ENCODE measurements at places on chromosomes 5 and 9.

DNA sequence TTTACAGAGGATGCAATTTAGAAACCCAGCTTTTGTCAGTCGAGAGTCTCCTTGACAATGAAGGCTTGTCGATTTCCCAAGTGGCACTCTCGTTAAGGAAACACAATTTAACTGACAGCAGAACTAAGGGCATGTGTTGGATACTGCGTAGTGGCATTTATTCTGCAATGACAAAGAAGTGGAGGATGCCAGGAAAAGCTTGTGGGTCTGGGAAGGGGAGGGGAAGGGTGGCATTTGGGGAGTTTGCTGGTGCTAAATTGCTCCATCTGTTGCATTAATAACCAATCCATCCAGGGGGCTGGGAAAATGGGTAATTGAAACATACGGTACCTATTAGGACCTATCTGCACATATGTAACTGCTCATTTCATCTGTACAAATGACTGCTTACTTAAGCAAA is 190.6 kb downstream of the NSG2 start:
- no peak for DNase-seq

- DNase-seq: no peak
Measured at GRCh38 chr5:157290981-157291711, 25.2 kb downstream of the CYFIP2 start.

DNA sequence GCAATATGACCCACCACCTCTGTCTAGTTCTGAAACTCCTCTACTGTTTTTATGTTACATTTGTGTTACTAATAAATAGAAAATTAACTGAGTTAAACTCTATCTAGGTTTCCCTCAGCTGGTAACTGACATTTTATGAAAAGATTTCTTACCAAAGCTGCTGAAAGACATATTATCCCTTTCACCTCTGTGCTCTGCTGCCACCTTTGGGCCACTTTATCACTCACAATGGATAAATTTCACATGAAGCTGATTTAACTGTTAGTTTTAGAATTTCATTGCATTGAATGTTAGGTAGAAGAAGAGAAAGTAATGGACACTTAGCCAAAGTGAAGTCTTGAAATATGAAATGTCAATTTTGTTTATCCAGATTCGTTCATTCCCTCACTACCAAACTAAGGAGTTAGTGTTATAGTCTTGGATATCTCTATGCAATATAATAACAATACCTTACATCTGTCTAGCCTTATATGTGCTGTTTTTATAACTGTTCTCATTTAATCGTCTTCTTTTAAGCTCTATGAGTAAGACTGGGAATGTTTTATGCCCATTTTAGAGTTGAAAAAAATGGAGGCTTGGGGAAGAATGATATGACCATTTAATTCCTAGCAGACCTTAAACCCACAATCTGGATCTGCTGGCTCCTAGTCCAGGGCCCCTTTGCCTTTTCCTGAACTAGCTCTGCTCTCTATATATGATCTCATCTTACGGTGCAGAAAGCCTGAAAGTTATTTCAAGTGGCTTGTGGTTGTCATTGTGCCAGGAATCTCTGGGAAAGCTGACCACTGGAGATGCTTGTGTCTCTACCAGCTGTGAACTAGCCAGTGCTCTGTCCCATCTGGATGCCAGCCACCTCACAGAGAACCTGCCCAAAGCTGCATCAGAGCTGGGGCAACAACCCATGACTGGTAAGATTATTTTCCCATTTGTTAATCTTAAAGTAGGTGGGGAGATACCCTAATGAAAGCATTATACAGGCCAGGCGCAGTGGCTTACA is 97.1 kb downstream of the GOLPH3 start:
- DNase-seq: peak; percentile 57

DNA sequence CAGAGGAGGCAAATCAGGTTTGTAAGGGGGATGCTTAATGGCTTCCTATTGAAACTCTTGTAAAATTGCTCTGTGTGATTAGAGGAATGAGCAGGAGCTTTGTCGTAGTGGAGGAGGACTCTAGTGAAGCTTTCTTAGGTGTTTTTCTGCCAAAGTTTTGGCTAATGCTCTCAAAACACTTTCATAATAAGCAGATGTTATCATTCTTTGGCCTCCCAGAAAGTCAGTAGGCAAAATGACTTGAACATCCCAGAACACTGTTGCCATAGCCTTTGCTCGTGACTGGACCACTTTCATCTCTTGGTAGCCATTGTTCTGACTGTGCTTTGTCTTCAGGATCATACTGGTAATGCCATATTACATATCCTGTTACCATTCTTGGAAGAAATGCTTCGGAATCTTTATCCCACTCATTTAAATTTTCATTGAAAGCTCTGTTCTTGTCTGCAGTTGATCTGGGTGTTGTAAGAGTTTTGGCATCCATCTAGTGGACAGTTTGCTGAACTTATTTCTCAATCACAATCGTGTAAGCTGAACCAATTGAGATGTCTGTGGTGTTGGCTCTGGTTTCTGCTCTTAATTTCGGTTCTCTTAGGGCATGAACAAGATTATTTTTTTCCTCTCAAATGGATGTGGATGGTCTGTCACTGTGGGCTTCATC is 187.6 kb downstream of the COMMD10 start:
- no peak for DNase-seq

DNA sequence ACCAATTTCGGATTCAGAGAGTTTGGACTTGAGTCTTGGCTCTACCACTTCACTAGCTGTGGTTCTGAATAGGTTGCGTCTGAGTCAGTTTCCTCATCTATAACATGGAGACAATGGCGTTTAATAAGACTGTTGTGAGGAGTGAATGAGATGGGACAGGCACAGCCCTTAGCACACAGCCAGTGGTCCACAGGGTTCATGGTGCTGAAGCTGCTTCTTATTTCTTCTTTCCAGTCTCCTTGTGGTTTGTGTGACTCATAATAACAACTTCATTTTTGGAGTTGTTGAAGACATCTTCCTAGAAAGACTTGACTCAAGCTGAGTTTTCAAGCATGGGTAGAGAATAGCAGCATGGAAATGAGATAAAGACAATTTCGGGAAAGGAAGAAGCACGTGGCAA is 172.6 kb upstream of the PPP2R2B start:
- DNase-seq: no peak

DNA sequence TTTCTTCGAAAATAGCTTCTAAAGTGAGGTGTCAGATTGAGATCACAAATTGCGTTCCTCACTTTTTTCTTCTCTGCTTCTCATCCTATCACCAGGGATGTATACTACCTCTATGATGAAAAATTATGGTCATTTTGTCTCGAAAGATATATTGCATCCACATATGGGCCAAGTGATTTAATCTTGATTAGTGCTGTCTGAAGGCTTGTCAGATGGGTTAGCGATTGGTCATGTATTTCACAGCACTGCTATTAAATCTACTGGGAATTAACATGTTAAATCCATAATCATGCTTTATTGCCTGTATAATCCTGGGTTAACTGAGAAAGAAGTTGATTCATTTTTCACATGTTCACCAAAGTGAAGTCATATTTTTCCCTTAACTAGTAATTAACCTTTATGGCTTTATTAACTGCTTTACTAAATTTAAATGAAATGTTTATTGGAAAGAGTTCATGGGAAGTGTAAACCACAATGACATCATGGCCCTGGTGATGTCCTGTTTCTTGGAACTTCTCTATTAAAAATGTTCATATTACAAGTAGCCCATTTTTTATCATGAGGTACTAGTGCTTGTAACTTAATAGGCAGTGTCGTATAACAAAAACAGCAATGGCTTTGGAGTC is 193.3 kb downstream of the SMC2 start:
- no peak for DNase-seq

GRCh38 chr5:149724130-149724840 is 5.8 kb upstream of the PPARGC1B start:
- DNase-seq: no peak

DNA sequence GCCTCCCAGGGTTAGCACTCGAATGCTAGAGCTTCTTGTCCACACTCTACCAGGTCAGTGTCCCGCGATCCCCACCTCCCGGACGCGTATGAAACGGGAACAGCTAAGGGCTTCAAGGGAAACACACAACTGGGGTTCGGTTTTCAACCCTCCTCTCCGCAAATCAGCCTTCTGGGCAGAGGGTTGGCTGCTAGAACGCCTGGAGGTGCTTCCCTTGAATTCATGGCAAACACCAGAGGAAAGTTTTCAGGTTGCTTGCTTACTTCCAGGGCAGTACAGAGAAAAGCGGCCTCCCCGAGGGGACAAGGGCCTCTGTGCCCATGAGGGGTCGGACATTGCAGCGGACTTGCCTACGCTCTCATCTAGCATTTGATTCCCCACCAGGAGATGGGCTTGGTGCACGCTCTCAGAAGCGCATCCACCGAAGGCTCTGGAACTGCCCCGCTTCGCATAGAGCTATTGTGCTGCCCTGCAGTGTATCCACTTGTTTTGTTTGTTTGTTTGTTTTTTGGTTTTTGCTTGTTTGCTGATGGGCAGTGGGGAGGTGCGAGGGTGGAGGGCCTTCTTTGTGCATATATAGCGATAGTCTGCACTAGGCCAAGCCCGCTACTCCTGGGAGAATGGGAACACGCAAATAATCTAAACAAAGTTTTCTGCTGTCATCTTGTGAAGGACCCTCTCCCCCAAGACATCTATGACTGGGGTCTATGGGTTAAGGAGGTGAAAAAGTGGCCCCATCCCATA is 1.3 kb upstream of the DMRT3 start:
- no peak for DNase-seq

- no peak for DNase-seq
Measured at GRCh38 chr9:100674419-100675122, 96.7 kb downstream of the CAVIN4 start.

DNA sequence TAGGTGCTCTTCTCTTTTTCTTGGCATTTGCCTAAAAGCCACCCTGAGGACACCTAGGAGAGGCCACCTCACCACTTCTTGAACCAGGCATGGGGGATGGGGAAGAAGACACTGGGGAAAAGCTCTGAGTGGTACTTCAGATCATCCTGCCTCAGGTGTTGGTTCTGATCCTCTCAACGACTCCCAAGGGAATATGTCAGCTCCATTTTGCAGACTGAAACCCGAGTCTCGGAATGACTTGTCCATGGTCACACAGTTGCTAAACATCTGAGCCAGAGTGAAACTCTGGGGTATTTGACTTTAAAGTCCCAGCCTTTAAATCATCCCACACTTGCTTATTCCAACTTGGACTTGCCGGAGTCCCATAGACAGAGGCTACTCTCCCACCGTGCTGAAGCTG is 120.6 kb upstream of the GABRP start:
- DNase-seq: no peak

- no peak for DNase-seq
Measured at GRCh38 chr9:84846906-84847305, 177.4 kb downstream of the NTRK2 start.

- no peak for DNase-seq
Measured at GRCh38 chr9:121827251-121827967, 176.0 kb downstream of the DAB2IP start.

GRCh38 chr5:105283134-105283533 is 1720.5 kb upstream of the NUDT12 start:
- DNase-seq: no peak

GRCh38 chr5:16842896-16843295 is 93.2 kb downstream of the MYO10 start:
- DNase-seq: peak; percentile 75

GRCh38 chr9:70534061-70534460 is 119.6 kb upstream of the KLF9 start:
- DNase-seq: no peak

- DNase-seq: peak; percentile 72
Measured at GRCh38 chr5:147576646-147577535, 67.0 kb upstream of the DPYSL3 start.

GRCh38 chr9:138007918-138008841 is 130.6 kb downstream of the CACNA1B start:
- DNase-seq: no peak

DNA sequence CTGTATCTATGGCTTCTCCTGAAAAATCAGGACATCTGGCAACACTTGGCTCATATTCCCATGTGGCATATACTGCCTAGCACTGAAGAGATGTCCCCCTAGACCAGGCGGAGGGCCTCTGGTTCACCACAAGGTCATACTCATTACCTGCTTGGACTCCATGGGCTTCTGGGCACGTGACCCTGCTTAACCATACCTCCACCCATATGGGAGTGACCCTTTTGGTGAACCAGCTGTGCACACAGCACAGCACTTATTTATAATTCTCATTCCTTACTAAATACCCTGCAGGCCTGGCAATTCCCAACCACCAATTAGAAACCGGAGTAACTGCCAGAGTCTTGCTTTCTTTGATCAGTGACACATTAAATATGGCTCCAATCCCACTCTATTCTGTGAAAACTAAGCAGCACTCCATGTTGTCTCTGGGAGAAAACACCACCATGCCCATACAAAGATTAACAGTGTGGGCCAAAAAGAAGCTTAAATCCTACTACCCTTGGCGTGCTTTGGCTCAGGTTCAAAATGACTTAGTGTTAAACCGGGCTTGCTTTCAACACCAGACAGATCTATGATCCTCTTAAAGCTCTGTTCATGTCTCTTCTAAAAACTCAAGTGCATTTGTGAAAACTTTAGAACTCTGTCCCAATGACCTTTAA is 57.7 kb downstream of the MTMR12 start:
- DNase-seq: peak; percentile 47

DNA sequence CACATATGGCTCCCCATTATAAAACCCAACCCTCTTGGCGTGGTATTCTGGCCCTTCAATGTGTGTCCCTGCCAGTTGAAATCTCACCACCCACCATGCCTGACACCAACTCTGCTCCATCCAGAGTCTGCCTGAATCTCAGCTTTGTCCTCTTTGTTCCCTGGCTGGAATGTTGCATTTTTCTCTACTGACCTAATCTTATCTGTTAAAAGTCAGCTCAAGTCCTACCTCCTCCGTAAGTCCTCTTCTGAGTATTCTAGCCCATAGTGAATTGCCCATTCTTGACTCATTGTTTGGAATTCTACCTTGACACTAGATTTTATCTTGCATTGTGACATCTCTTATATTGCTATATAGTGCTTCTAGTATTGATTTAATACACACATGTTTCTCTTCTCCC is 207.1 kb upstream of the VLDLR start:
- no peak for DNase-seq

DNA sequence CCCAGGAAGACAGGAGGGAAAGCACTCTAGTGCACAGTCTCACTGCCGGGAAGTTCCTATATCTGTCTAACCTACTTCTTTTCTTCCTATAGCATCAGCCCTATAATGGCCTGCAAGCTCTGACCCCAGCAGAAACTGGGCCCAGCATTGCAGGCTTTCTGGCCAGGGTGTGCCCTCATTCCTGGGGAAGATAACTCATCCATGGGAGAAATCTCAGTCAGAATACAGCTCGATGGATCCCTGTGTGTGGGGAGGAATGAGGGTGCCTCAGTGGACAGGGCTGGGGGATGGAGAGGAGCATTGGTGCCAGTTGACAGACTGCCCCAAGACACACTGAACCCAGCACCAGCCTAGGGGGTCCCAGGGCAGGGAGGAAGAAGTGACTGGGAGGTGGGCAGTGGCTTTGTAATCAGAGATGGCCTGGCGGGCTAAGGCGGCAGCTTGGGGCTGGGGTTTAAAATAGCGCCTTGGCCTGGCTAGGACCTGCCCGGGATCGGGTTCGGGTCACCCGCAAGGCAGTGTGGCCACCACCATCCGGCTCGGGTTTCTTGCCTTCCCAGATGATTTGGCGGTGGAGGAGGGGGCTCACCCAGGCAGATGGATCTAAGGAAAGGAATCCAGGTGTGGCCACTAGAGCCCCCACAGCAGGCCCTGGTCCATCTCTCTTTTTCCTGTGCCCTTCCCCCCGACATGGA is 7.6 kb upstream of the CXXC5 start:
- peak; percentile 54 for DNase-seq
